Stimulated activated CD4-positive, alpha-beta T cell treated with anti-CD3 and anti-CD28 coated beads, Interleukin-4, amount 100 ng/mL, for 4 hours (primary cell): ENCODE measurements at places on chromosomes 1 and 21.

- DNase-seq, result no peak
These were observed 137.8 kb downstream of the BARHL2 start for GRCh38 chr1:90579212-90579802.

GRCh38 chr1:243343970-243344937 is 88.4 kb downstream of the SDCCAG8 start:
- no peak for DNase-seq

DNA sequence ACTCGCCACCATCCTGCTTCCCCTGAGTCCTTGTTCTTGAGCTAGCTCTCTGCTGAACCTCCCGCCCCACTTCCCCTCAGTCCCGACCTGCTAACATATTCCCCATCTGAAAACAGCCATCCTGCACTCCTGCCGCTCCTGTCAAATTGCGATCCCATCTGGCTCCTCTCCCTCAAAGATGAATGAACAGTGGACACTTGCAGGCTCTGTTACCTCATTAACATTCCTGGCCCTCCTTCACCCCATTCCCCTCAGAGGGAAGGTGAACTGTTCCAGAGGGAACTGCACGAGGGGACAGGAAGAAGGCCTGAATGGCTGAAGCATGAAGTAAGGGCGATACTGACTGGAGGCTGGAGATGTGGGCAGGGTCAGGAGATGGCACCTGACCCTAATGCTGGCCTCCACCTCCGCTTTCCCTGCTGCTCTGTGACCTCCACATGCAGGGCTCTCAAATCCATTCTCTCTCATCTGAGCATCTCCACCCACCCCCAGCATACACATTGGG is 7.4 kb upstream of the CELSR2 start:
- no peak for DNase-seq

DNA sequence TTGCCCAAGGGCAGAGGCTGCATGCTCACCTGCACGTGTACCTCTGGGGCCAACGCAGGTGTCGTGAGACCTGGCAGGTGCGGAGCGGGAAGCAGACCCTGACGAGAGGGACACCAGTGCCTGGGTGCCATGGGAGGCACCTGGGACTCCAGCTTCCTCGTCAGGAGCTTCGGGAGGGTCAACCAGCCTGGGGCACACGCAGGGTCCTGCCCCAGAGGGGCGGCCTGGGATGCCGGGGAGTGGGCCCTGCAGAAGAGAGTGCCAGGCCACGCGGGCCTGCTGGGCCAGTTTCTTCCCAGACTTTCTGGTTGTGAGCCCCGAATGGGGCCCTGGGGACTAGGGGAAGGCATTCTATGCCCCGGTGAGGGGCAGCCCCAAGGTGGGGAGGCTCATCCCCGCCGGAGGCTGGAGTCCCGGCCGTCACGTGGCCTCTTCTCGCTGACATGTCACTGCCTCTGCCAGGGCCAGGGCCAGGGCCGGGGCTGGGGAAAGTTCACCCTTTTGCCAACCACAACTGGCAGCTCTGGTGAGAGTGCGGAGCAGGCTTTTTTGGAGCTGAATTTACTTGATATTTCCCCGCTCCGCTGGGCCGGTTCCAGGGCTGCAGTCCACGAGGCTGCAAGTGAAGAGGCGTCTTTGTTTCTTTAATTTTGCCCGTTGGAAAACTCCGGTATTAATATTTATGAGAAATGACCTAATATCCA is 38.5 kb upstream of the ACTRT2 start:
- DNase-seq, result no peak

- DNase-seq, result no peak
These were observed 184.2 kb upstream of the USP24 start for GRCh38 chr1:55399346-55399745.

DNA sequence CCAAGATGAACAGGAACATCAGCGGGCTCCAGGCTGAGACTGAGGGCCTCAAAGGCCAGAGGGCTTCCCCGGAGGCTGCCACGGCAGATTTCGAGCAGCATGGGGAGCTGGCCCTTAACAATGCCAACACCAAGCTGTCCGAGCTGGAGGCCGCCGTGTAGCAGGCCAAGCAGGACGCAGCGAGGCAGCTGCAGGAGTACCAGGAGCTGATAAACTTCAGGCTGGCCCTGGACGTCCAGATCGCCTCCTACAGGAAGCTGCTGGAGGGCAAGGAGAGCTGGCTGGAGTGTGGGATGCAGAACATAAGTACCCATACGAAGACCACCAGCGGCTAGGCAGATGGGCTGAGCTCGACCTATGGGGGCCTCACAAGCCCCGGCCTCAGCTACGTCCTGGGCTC is 823.4 kb upstream of the NEGR1 start:
- DNase-seq, result no peak

DNA sequence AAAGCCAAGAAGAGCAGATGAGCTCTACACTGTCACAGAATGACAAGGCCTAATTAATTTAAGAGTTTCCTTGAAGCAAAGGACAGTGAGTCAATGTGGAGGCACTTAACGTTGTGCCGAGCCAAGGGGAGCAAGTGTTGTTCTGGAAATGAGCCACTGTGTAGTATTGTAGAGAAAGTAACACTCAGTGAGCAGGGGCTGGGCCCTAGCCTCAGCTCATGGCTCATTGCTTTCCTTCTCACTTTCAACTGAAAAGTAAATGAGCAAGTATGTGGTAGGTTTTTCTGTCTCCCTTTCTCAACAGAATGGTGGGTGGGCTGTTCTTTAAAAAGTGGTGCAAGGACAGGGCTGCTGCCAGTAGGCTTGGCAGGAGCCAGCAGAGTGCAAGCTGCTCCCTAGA is 11.8 kb upstream of the KIAA0040 start:
- no peak for DNase-seq

DNA sequence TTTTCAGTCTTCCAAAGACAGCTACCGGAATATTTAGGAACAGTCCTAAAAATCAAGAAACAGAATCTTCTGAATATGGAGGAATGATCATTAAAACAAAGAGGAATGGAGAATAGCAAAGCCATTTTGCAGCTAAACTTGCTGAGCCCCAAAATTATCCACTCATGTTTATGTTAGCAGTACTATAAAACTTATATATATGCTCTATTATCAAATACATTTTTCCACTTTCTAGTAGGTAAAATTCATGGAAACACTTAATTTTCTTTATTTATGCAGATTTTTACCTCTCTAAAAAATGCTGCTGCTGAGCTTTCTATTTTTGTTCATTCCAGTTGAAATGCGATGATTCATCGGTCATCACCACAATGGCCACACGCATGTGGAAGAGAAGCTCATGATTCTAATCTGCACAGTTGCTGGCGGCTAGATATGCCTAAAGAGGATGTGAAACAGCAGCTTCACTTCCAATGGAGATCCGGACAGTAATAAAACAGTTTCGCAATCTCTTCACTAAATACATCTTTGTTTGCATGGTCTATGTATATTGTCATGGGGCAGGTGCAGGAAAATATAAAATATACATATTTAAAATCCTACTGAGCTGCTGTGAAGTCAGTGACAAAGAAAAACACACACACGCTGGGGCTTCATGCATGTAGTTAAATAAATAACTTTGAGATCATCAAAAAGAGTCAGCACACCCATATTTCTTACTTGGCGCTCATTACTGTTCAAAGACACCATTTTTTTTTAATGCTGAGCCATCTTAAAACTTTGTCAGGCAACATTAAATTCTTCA is 292.2 kb downstream of the SMYD3 start:
- no peak for DNase-seq

DNA sequence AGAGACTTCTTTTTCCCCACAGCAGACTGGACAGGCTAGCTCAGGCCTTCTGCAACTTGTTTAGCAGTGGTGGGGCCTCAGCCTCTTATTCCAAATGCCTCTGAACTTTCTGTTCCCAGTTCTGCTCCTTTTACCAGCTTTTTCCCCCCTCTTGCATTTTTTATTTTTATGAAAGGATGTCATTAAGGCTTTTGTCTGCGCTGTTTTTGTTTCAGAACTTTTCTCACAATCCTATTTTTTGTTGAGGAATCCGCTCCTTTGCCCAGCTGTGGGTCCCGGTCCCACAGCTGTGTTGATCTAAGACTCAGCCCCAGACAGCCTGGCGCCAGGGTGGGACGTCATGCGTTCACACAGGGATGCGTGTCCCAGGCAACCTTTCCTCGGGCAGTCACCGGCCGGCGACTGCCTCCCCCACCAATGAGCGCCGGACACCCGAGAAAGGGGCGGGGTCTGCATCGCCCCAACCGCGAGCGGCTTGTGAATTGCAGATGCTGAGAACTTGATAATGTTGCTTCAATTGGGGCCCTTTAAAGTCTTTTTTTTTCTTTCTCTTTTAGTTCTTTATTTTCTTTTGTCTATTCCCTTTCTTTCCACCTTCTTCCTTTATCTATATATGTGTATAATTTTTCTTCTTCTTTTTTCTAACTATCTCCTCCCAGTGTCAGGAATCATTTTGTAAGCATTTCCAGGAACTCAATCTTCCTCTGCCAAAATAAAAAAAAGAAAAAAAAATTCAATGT is 3.0 kb upstream of the ID3 start:
- DNase-seq, result no peak

DNA sequence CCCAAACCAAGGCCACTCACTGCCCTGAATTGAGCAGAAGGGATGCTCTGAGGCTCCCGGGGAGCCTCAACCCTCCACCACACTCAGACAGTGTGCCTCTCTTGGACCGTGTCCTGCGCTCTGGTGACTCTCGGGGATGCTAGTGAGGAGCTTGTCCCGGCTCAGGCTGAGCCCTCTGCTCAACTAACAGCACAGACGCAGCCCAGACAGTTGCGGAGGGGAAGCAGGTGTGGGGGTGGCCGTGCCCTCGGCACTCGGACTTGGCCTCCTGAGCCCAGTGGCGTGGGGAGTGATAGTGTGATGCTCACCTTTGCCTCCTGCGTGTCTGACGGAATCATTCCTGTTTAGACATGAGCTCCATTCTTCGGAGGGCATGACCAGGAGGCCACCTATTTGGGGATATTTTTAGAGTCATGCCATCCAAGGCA is 15.4 kb upstream of the SLC19A1 start:
- no peak for DNase-seq
